ENCODE measurements at places on chromosomes 2 and 18.

- DNase-seq: no peak
Observed at GRCh38 chr2:241854342-241855244, 4.1 kb downstream of the PDCD1 start.

DNA sequence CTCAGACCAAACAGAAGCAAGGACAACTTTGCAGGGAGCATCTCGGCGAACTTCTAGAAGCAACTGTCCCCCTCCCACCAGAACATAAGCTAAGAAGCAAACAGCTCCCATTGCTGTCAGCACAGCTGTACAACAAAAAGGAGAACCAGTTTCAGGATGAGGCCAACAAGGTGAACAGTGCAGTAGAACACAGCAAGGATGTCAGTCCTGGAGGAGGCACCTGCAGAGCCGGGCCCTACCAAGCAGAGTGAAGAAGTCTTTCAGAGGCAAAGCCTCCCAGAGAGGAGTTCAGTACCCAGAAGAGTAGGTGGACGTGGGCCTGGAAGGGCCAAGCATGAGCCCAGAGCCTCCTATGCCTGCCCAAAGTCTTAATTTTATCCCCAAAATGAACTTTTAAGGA lies 1.0 kb downstream of the PASK start:
- DNase-seq: no peak

DNA sequence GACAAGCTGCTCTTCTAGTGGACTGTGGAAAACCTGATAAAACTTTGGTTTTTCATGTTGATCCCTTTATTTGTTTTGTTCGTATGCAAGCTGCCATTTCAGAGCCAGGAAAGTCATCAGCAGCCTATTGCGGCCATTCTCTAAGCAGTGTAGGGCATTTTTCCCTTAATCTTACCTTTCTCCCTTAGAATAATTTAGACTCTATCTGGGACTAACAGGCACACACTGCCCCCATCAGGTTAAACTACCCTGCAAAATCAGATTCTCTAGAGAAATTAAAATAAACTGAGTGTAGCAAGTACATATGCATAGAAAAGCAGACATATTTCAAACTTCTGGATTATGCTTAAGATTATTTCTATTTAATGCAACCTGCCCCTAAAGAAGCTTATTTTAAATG lies 347.5 kb downstream of the METTL4 start:
- no peak for DNase-seq

- no peak for DNase-seq
Observed at GRCh38 chr18:34809451-34810072, 99.5 kb downstream of the DTNA start.

GRCh38 chr2:217947383-217948350 lies 55.1 kb downstream of the TNS1 start:
- no peak for DNase-seq

GRCh38 chr2:29755829-29756228 lies 165.6 kb downstream of the ALK start:
- no peak for DNase-seq

- no peak for DNase-seq
Observed at GRCh38 chr2:7476371-7476770, 559.2 kb downstream of the RNF144A start.

DNA sequence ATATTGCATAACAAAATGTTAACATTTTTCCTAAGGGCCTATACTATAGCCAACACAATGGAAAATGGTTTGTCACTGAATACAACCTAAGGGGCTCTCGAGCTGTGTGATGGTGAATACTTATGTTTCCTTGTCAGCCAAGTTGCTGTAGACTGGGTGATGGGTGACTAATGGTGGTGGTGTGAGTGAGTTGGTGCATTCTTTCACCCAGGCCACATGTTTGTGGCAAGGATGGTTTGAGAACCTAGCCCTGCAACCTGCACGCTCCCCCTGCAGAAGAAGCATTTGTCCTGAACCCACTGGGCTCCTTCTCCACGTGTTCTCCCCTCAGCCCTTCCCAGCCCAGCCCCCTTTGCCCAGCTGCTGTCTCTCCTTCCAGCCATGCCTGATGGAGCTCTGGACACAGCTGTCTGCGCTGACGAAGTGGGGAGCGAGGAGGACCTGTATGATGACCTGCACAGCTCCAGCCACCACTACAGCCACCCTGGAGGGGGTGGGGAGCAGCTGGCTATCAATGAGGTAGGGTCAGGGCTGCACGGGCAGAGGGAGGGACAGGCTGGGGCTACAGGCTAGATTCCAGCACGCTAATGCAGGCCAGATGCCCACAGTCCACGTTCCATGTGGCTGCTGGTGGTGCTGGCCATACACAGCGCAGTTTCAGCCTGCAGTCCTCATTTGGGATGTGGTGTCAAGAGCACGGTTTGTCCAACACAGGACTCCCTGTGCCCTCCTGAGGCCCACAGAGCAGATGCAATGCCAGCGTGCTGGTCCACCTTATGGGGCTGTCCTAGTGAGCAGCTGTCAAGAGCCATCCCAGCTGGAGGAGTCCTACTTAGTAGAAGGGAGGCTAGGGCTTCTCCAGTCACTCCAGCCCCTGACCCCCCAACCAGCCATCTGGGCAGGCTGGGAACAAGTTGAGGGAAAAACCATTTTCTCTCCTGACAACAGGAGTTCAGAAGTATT lies 65.4 kb downstream of the FAM168B start:
- no peak for DNase-seq

DNA sequence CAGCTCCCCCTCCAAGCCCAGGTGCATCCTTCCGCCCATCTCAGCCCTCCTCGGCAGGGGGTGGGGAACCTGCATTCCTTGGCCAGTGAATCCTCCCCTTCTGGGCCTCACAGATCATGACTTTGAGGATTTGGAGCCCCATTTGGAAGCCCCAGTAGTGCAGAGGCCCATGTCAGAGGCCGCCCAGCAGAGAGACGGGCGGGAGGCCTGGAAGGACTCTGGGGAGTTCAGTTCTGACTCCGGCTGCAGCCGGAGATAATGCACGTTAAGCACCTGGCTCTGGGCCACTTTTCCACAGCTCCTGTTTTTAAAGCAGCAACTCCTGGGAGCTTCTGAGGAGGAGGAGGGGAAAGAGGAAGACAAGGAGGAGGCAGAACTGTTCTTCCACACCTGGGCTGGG lies 14.9 kb downstream of the ATOH8 start:
- no peak for DNase-seq

Data from H54 (cell line).